ENCODE measurements at places on chromosomes 16 and 17. TPM values are rescaled to one million over a fixed set of nuclear protein-coding genes. Genes with fewer than 3 reads are reported as not detected.

ANKS3 gene
- 32.4 TPM for polyA plus RNA-seq

ACSM3 gene
- polyA plus RNA-seq = 136 TPM

FAM20A gene
- 11.9 TPM for polyA plus RNA-seq

CDK3 gene
- 19.0 TPM for polyA plus RNA-seq

SPIRE2 gene
- 15.7 TPM for polyA plus RNA-seq

ENPP7 gene
- polyA plus RNA-seq = 4.7 TPM

AOC2 gene
- 1.5 TPM for polyA plus RNA-seq

STX1B gene
- 2.5 TPM for polyA plus RNA-seq

SECTM1 gene
- 1.3 TPM for polyA plus RNA-seq

GAN gene
- 3.6 TPM for polyA plus RNA-seq

TBC1D28 gene
- not detected for polyA plus RNA-seq

ANKFN1 gene
- polyA plus RNA-seq = 0.93 TPM

SLC9A5 gene
- 4.9 TPM for polyA plus RNA-seq

ATP2A3 gene
- 2.9 TPM for polyA plus RNA-seq

BAIAP3 gene
- 4.6 TPM for polyA plus RNA-seq

CBFA2T3 gene
- polyA plus RNA-seq = 2.1 TPM

ANKS4B gene
- 6.0 TPM for polyA plus RNA-seq

TMC8 gene
- 1.4 TPM for polyA plus RNA-seq

SMPD3 gene
- polyA plus RNA-seq = 1.3 TPM

ZP2 gene
- polyA plus RNA-seq = 0.08 TPM

PRR29 gene
- polyA plus RNA-seq = 2.5 TPM

STAT3 gene
- 65.2 TPM for polyA plus RNA-seq

ANKRD40CL gene
- 0.48 TPM for polyA plus RNA-seq

KAT7 gene
- 58.3 TPM for polyA plus RNA-seq

DCAKD gene
- 55.3 TPM for polyA plus RNA-seq

C16orf82 gene
- not detected for polyA plus RNA-seq

ZNF469 gene
- 1.2 TPM for polyA plus RNA-seq

MMP2 gene
- 256 TPM for polyA plus RNA-seq
